Stimulated activated CD4-positive, alpha-beta T cell treated with anti-CD3 and anti-CD28 coated beads, Interleukin-4, amount 100 ng/mL, for 48 hours (primary cell): ENCODE measurements at places on chromosomes 1 and 21.

- no peak for DNase-seq
These were observed 112.5 kb downstream of the USH2A start for GRCh38 chr1:216310776-216311175.

- DNase-seq: no peak
These were observed 32.6 kb upstream of the LEPR start for GRCh38 chr1:65387821-65388220.

GRCh38 chr1:226438007-226438406, 30.1 kb upstream of the PARP1 start:
- no peak for DNase-seq

GRCh38 chr1:159746666-159747065, 32.3 kb upstream of the CRP start:
- DNase-seq: no peak

- no peak for DNase-seq
These were observed 7.5 kb downstream of the NBPF1 start for GRCh38 chr1:16605532-16606505.

- DNase-seq: no peak
These were observed 10.6 kb downstream of the VCAM1 start for GRCh38 chr1:100730130-100730529.

- no peak for DNase-seq
These were observed 228.2 kb upstream of the PROX1 start for GRCh38 chr1:213759359-213760181.

DNA sequence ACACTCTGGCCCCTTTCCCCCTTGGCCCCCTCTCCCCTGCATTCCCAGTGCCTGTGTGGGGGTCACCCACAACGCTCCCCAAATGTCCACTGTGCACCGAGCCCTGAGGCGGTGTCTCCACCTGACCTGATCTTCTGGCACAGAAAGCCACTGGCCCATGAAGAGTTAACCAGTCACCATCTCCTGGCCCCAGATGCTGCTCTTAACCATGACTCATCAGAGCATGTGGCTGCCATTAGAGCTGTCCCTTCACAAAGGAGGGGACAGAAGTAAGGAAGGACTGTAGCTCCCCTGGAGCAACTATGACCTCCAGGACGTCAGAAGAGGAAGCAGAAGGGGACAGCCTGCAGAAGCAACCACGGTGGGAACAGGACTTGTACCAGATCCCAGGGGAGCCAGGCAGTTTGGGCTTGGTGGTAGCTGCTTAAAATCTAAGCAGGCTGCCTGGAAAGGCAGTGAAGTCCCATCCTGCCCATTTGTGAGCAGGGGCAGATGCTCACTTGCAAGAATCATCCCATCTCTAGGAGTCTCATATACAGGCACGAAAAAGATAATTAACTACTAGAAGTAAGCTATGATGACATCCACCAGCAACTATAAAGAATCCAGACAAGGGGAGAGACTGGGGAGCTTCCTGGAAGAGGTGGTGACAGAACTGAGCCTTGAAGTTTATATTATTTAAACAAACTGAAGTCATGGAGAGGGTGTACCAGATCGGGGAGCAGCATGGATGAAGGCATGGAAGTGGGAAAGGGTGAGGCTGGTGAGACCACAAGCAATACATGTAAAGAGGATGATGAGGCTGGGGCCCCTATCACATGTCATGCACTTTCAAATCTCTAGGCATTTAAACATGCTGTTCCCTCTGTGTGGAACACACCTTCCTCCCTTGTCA, 1.1 kb upstream of the TTC39A start:
- no peak for DNase-seq
